Endothelial cell of umbilical vein (primary cell): ENCODE measurements at places on chromosomes 4 and X. TPM values are rescaled to one million over a fixed set of nuclear protein-coding genes. Genes with fewer than 3 reads are reported as not detected.

GRCh38 chrX:94721386-94721785 is 1047.4 kb downstream of the FAM133A start:
- no peak for DNase-seq
- no peaks in the 10 kb centered on the region for H3K36me3 ChIP-seq

DNA sequence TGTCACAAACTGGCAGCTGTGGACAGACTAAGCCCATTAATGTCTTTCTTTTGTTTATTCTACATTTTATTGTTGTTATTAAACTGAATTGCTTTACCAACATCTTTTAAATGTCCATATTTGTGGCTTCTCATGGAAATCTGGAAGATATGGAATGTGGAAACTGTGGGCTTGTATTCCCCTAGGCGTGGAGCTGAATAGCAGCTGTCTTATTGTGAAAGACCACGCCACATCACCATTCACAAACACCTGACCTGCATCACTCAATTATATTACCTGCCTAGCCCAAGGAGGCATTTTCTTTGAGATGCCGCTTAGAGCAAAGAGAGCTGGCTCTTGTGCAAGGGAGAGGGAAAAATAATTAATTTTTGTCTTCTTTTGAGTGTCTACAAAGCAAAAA is 96.9 kb upstream of the GPRIN3 start:
- no peak overlapping the region for H3K27ac ChIP-seq
- no peak for DNase-seq
- no peak overlapping the region for H3K4me3 ChIP-seq
- H3K36me3 ChIP-seq, result no peaks in the 10 kb centered on the region

GRCh38 chrX:65601530-65602220 is 65.8 kb upstream of the MSN start:
- DNase-seq, result peak; percentile 97
- H3K4me3 ChIP-seq, result no peak overlapping the region
- H3K27ac ChIP-seq, result peak overlapping the region; percentile 96
- peaks cover 44% of the 10 kb centered on the region for H3K4me1 ChIP-seq
- no peaks in the 10 kb centered on the region for H3K36me3 ChIP-seq
- no peaks in the 10 kb centered on the region for H3K27me3 ChIP-seq

DNA sequence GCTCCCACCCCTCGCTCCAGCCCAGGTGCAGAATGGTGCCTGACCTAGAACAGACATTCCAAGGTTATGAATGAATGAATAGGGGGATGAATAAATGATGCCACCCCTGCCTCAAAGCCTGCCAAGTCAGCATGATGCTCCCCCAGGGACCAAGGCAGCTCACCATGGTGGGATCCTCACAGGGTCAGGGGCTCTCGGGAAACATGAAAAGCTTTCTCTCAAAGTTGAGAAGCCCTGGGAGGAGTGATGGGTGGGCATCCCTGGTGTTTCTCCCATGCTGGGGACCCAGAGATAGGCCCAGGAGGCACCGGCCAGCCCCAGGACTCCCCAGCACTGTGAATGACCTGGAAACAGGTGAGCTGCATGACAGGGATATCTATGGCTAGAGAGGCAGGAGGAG is 58.9 kb downstream of the HTRA3 start:
- H3K4me1 ChIP-seq, result no peaks in the 10 kb centered on the region
- H3K27ac ChIP-seq, result no peak overlapping the region
- H3K27me3 ChIP-seq, result peaks cover 2% of the 10 kb centered on the region
- no peaks in the 10 kb centered on the region for H3K36me3 ChIP-seq
- H3K4me3 ChIP-seq, result no peak overlapping the region
- no peak for DNase-seq

GYG2 gene
- total RNA-seq, result 0.22 TPM in 1 of 2 replicates, not detected in the other
